ENCODE measurements at places on chromosomes 13 and 19.
A peak's percentile ranks its signal among the peaks of the same experiment; 100 is the strongest.

GRCh38 chr19:34461375-34462100 is 20.0 kb upstream of the WTIP start:
- DNase-seq: no peak

- DNase-seq: no peak
Measured at GRCh38 chr19:1355568-1356507, 27.9 kb upstream of the NDUFS7 start.

DNA sequence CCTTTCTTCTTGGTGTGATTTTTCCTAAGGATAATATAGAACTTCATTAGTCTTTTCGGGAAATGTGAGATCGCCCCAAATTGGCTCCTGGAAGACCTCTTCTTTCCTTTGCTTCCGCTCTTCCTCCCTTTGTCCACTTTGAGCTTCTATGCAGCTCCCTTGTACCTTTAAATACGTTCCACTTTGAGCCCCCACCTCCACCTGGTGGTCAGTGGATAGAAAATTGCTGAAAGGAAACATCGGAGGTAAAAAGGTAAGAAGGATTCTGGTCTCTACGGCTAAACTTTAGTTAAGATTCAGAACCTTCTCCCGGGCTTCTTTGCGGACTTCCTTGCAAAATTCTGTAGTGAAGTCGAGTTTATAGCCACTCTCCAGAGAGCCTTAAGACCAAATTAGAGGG is 55.0 kb upstream of the TM9SF2 start:
- no peak for DNase-seq

- DNase-seq: no peak
Measured at GRCh38 chr19:18426416-18426767, 7.2 kb downstream of the SSBP4 start.

GRCh38 chr13:84959818-84960217 is 839.4 kb downstream of the SLITRK6 start:
- no peak for DNase-seq

DNA sequence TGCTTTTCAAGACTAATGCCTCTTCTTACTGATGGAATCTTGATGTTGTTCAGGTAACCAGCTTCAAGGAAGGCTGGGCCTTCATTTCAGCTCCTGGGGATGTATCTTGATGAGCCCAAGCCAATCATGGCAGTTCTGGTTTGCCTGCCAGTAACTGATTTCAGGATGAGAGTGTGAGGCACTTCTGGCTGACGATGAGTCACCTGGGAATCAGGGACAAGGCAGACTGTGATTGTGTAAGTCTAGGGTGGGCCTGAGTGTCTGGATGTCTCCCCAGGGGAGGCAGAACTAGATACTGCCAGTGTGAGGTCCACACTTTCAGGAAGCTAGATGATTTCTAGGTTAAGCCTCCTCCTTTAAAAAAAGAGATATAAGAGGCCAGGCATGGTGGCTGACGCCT is 77.3 kb upstream of the KL start:
- DNase-seq: no peak

GRCh38 chr13:29125934-29126424 is 305.8 kb downstream of the MTUS2 start:
- no peak for DNase-seq

GRCh38 chr13:88042489-88042888 is 371.3 kb downstream of the SLITRK5 start:
- no peak for DNase-seq

DNA sequence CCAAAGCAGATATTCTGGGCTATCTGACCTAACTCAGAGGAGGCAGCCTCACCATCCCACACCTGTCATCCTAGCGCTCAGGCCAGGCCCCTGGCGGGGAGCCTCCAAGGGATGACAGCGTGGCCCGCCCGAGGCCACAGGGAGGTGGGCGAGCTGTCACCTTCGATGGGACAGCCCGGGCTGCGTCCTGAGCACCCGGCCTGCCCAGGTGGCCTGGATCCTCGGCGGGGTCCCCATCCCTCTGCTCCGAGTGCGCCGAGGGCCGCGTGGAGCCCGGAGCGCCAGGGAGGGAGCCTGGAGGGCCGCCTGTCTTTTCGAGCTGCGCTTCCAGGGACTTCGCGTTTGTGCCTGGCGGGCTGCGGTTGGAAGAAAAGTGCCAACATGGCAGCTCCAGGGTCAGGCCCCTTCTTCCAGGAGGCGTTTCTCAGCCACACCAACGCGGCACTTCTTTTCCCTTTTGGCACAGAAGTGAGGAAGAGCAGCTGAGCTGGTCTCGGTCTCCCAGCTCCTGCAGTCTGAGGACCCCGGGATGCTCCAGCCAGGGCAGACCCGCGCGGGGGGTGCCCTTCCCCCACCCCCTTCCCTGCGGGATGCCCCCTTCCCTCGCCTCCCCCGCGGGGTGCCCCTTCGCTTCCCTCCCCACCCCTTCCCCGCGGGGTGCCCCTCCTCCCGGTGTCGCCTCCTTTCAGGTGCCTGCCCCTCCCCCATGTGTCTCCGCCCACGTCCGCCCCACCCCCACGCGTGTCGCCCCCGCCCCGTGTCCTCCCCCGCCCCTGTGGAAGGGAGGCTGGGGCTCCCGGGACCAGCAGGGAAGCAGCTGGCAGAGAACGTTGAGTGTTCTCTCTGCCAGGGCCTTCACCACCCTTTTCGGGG is 42.3 kb downstream of the GJA3 start:
- DNase-seq: peak; percentile 50

DNA sequence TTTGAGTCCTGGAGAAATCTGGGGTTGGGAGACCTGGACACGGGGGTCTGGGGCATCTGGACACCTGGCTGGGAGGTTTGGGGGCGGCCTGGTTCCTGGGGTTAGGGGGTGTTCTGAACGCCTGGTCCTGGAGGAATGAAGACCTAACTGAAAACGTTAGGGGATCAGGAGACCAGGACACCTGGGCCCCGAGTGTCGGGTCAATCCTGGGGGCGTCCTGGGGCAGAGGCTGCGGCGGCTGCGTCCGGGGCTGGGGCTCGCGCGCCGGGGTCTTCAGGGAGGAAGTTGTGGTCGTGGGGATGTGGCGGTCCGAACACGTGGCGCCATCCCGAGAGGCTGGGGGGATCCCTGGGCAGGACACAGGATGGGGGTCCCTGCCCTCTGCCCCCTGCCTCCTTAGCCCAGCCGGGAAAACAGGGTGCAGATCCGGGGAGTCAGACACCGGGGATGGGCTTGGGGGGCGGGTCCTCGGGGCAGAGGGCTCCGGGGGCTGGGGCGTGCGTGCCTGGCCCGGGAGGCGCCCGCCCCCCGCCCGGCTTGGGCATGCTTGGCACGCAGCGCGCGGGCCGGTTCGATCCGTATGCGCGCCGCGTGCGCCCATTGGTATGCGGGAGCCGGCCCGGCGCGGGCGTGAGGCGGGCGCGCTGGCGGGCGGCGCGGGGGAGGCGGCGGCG is 632 bp downstream of the NPAS1 start:
- DNase-seq: no peak

DNA sequence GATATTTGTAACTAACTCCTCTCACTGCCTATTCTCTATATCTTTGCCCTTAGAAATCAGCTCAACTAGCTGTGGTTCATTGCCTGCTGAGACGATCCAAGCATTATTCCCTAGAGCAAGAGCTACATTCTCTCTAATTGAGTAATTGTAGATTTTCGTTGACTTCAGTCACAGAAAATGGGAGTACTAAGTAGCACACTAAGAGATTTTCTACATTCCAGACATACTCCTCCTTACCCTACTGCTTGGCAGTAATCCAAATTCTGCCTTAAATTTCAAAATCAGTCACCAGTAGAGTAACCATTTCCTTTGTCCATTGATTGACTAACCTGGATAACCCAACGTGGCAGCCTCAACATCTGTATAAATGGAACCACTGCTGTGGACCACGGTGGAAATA is 1786.8 kb downstream of the SLITRK5 start:
- DNase-seq: no peak

DNA sequence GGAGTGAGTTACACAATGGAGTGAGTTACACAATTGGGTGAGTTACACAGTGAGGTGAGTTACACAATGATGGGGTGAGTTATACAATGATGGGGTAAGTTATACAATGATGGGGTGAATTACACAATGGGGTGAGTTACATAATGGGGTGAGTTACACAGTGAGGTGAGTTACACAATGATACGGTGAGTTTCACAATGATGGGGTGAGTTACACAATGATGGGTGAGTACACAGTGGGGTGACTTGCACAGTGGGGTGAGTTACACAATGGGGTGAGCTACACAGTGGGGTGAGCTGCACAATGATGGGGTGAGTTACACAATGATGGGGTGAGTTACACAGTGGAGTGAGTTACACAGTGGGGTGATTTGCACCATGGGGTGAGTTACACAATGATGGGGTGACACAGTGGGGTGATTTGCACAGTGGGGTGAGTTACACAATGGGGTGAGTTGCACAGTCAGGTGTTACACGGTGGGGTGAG is 52.5 kb upstream of the GAS6 start:
- DNase-seq: no peak

GRCh38 chr13:103839460-103839859 is 773.2 kb upstream of the SLC10A2 start:
- no peak for DNase-seq

- DNase-seq: no peak
Measured at GRCh38 chr19:27906081-27906480, 1306.9 kb downstream of the UQCRFS1 start.

DNA sequence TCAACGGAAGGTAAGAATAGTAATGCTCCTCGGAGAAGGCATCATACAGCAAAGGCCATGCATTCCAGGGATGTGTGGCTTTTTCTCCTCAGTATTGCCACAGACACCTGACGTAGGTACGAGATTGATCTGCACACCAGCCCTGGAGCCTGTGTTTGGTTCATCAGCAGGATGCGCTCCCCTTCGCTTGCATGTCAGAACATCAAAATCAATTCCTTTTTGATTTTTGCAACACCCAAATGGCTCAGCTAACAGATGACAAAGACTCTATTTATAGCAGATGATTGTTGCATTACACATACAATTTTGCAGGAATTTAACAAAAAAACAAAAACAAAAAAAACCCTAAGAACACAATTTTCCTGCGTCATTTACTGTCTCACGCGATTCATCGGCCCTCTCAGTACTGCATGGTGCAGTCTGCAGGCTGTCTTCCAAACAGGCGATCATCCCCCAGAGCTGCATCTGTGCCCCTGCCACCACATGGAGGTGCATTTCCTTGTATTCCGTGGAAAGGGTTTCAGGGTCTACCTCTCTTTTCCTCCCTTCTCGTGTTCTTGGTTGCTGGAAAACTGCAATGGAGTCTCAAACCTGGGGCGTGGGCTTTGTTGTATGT is 207.3 kb downstream of the TEX29 start:
- no peak for DNase-seq

DNA sequence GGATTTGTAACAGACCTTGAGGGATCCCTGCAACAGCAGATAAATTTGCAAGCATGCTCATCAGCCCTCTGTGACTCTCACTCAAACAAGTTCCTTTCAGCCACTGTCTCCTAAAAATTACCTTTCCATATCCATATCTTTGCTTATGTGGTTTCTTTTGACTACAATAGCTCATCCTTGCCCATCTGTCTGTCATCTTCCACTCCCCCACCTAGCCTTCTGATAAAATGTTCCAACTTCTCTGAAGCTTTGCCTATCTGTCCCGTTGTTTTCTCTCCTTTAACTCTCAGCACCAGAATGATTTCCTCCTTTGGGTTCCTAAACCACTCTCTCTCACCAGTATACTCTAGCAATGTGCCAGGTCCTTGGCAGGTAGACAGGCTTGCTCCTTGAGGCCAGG is 194.5 kb downstream of the VWA8 start:
- DNase-seq: no peak

Measured in effector CD8-positive, alpha-beta T cell (primary cell).